Activated CD8-positive, alpha-beta memory T cell treated with anti-CD3 and anti-CD28 coated beads for 1 hour (primary cell): ENCODE measurements at places on chromosomes 3 and 15.

- DNase-seq = no peak
These were observed 100.5 kb downstream of the XXYLT1 start for GRCh38 chr3:195170496-195170895.

DNA sequence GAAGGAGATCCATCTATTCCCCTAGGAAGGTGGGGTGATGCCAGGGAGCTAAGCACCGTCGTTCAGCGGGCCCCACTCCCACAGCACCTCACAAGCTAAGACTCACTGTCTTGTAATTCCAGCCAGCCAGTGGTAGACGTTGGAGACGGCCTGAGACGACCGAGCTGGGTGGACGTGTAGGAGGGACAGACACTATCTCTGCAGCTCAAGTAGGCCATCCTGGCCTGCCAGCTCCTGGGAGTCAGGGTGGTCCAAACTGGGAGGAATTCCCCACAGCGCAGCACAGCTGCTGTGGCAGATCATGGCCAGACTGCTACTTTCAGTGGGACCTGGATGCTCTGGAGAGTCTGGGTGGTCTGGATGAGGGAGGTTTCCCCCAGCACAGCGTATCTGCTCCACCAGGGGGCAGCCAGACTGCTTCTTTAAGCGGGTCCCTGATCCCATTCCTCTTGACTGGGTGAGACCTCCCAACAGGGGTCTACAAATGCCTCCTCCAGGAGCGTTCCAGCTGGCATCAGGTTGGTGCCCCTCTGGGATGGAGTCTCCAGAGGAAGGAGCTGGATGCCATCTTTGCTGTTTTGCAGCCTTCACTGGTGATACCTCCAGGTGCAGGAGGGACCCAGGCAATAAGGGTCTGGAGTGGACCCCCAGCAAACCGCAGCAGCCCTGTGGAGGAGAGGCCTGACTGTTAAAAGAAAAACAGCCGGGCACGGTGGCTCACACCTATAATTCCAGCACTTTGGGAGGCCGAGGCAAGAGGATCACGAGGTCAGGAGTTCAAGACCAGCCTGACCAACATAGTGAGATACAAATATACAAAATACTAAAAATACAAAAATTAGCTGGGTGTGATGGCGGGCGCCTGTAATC, 27.6 kb downstream of the GNB5 start:
- no peak for DNase-seq

DNA sequence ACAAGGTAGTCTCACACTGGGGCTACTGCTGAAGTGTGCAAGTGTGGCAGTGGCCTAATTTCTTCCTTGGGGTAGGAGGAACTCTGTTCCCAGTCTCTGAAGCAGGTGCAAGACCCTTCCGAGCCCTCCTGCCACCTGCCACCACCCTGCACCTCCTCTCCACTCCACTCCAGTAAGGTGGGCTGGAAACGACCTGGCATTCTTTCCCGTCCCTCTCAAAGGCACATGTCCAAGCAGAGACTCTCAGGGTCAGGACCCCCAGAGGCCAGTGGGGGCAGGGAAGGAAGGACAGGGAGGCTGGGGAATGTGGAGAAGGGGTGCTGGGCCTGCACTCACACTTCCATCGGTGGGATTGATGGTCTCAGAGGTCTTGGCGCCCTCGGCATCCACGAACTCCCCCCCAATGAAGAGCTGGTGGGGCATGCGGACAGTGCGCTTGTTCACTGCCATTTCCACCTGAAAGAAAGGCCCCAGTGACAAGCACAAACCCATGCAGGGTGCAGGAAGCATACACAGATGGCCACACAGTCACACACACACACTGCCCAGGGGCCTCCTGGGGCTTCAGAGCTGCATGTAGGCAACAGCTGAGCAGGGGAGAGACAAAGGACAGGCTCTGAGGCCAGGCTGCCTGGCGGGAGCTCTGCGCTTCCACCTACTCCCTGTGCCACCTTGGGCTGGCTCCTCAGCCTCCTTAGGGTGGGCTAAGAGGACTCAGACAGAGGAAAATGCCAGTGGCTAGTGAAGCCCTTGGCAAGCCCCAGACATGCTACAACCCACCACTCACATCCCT, 43.8 kb downstream of the ALDH1L1 start:
- DNase-seq = no peak

GRCh38 chr3:127451321-127451720, 139.2 kb downstream of the TPRA1 start:
- no peak for DNase-seq

DNA sequence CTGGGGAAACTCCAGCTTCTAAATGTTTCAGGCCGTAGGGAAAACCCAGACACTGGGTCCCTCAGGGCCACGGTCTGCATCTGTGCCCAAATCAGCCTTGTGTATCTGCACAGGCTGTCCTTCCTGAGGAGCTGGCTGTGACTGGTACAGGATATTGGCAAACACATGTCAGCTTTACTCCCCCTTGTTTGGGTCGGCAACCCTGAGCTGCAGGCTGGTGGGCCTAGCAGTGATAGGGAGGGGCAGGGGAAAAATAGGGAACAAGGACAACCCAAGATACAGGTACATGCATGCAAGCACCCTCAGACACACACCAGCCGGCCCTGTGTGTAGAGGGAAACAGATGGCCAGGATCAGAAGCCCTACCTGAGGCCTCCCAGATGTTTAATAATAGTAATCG, 28.7 kb upstream of the HCN4 start:
- no peak for DNase-seq

GRCh38 chr3:148254402-148254801, 443.3 kb upstream of the AGTR1 start:
- no peak for DNase-seq

DNA sequence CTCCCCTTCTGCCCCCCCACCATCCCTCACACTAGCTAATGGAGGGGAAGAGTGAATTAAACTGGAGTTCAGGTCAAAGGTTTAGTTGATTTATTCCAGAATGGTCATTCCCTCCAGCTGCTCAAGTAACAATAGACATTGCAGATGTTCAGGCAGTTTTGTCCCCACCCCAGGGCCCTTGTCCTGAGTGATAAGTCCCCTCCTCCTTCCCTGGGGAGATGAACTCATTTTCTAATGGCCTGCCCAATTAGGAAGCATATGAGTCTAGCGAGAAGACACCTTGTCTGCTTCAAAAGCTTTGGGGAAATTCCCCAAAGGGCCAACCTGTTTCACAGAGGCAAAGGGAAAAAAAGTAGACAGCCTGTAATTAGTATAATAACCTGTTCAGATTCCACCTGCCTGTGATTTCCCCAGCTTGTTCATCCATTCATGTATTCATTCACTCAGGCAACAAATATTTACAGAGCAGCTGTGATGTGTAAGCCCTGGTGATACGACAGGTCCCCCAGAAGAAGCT, 165.3 kb downstream of the SHQ1 start:
- DNase-seq = no peak
